NCI-H774 (cell line): ENCODE measurements at places on chromosomes 11 and 22.

DNA sequence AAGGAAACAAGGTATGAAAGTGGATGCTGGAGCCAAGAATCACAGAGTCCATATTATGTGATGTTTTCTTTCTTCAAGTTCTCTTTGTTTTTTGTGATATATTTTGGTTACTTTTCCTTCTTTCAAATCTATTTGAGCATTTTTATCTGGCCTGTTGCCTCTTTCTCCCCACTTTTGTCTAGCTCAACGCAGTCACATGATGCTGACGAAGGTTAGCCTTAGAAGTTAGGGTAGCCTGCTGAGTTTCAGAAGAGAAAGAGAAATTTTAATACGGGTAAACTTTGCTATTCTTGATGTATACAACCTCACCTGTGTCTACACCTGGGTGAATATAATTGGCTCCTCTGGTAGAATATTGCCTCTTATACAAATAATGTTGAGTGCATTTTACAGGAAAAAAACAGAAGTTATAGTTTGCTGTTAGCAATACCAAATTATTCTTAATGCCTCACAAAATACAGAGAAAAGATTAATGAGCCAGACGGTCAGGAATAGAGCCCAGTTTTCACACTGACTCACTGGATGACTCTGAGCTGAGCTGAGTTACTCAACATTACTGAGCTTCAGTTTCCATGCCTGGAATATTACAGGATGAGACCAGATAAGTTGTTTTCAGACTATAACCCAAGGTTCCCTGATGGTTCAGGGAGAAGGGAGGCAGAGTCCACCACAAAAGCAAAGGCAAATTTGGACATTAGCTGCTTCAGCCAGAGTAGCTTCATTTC lies 161.6 kb upstream of the BDNF start:
- DNase-seq: no peak

DNA sequence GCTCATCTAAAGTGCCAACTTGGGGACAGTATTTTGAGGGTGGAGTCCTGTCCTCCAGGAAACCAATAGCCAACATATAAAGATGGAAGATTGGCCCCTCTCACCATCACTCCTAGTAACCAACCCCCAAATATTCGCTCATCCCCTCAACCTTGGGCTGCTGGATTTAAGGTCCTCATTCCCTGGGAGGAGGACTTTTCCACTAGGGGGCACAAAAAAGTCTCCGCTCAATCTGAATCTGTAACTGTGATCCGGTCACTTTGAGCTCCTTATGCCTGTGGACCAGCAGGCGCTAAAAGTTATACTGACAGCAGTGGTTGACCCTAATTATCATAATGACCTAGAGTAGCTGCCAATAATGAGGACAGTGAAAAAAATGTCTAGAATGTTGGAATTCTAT lies 20.5 kb upstream of the CLPB start:
- no peak for DNase-seq

DNA sequence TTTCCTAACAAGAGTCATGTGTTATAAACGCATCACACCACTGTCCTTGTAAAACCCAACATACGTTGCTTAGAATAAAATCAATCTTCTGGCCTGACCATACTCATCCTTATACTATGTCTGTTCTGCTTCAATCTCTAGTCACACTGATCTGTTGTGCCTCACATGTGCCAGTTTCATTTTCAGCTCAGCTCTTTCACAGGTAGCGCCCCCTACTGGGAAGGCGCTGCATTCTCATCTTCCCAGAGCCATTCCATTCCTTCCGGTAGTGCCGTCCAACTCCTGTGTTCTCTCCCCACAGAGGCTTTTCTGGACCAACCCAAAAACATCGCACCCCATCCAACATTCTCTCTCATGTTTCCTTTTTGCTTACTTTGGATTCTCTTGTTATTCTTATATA lies 22.2 kb downstream of the CASP5 start:
- DNase-seq: no peak

DNA sequence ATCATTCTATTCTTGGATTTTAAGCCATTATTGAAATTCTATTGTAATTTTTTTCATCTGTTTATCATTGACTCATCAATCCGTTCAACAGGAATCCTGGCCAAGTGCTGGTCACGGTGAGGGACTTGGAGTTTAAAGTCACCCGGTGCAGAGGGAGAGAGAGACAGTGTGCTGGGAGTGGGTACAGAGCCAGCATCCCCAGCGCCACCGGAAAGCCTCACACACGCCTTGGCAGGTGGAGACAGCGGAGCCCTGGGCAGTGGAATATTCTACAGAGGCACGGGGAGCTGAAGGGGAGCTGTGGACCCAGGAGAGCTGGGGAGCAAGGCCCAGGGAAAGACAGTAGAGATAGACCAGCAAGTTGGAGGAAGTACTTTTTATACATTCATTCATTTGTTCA lies 787.6 kb downstream of the BRD1 start:
- no peak for DNase-seq

GRCh38 chr11:23711981-23712380 lies 784.9 kb upstream of the LUZP2 start:
- DNase-seq: no peak

- peak; percentile 83 for DNase-seq
These were observed 154.3 kb downstream of the NXPE2 start for GRCh38 chr11:114832532-114833125.

DNA sequence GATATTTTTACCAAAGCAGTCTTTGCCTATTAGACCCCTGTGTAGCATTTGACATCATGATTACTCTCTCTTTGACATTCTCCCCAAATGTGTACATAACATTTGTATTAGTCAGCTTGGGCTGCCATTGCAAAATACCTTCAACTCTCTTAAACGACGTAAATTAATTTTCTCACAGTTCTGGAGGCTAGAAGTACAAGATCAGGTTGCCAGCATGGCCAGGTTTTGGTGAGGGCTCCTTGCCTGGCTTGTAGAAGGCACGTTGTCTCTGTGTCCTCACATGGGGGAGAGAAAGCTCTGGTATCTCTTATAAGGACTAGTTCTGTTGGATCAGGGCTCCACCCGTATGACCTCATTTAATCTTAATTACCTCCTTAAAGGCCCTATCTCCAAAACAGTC lies 12.3 kb upstream of the DLAT start:
- no peak for DNase-seq

- DNase-seq: no peak
These were observed 13.6 kb upstream of the RAB3IL1 start for GRCh38 chr11:61930933-61931332.

DNA sequence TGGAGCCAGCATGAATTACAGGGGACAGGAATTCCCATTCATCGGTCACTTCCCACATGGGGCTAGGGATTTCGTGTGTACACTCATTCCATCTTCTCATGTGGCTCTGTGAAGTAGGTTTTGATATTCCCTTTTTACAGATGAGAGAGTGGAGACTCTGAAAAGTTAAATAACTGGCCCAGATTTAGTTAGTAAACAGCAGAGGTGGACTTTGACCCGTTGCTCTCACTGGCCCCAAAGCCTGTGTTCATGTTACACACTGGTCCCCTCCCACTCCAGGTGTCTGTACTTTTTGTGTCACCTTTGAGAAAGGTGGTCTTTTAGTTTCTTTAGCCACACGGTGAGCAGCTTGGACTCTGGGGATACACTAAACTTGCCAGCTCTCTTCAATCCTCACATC lies 108.5 kb downstream of the MICAL2 start:
- no peak for DNase-seq

GRCh38 chr22:36913427-36914389 lies at the start of gene CSF2RB:
Gene CSF2RB (plus strand): TSS chr22:36913628. CDS start chr22:36922208, 8,580 bp downstream.
- no peak for DNase-seq

GRCh38 chr22:24289741-24290163 lies 19.1 kb downstream of the SPECC1L start:
- DNase-seq: no peak

- DNase-seq: no peak
These were observed 25.6 kb upstream of the OSBP start for GRCh38 chr11:59641156-59641555.

- no peak for DNase-seq
These were observed 34.9 kb downstream of the SYN3 start for GRCh38 chr22:33023153-33023827.

DNA sequence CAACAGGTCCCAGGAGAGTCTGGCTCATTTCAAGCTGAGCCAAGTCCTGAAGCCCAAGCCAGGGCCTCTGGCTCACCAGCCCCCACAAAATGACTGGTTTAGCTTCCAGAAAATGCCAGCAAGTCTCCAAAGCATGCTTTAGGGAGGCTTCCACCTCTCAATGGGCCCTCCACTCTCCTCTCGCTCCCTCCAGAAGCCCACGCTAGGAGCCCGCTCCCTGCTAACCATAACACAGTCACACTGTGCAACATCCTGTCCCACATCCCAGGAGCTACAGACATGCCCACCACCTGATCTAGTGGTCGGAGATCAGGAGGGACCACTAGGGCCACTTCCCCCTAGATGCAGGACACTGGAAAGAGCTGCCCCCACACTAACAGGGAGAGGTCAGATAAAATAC lies 6.9 kb downstream of the SULT4A1 start:
- no peak for DNase-seq

GRCh38 chr11:32913445-32913844 lies 20.8 kb downstream of the QSER1 start:
- no peak for DNase-seq

GRCh38 chr11:42524534-42525227 lies 787.1 kb upstream of the API5 start:
- peak; percentile 59 for DNase-seq

GRCh38 chr22:37425800-37426705 lies 1.2 kb downstream of the ELFN2 start:
- DNase-seq: no peak

- DNase-seq: no peak
These were observed 505.3 kb downstream of the SOX6 start for GRCh38 chr11:15851051-15851498.

DNA sequence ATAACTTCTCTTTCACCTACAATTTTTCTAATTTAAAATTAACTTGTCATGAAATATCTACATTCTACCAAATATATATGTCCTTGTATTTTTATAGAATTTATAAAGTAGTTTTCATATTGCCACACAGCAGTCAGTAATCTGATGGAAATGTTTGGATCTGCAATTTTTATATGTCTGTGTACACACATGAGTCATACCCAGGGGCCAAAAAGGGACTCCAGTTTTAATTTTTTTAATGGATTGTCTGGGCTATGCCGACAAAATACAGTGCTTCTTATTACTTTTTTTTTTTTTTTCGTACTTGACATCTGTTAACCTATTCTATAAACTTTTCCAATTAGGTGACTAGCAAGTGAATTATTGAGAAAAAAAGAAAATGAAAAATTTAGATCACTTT lies 6.3 kb downstream of the GUCY1A2 start:
- DNase-seq: no peak

- no peak for DNase-seq
These were observed 51.7 kb downstream of the ZNF143 start for GRCh38 chr11:9512370-9513019.
